ENCODE measurements at places on chromosomes 2 and 18.

DNA sequence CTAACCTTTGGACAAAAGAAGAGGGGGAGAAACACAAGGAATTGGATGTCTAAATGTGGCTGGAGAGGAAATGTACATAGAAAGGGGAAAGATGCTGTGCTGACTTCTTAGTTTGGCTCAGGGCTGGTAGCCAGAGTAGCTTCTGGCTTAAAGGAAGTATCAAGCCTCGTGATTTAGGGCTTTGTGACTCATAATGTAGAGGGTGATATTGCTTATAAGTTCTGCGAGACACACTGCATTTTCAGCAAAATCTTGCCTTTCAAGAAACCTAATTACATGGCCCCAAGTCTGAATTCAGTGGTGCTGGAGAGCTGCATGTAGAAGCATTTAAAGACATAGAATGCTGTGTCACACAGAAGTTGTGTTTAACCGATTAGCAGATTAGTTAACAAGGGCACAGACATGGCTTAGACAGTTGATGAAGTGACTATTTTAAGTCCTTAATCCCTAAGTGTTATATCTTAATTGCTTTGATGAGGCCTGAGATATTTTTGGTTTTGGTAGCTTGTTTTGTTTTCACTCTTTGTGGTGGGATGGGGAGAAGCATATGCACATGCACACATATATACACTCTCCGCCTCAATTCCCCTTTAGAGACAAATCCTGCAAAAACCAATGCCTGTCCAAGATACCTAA is 66.4 kb downstream of the EPAS1 start:
- no peak overlapping the region for H3K27ac ChIP-seq
- 0 out of 2 replicates have a peak, but pooled peaks cover 7% of the 10 kb centered on the region for H3K36me3 ChIP-seq
- H3K27me3 ChIP-seq = no peaks in the 10 kb centered on the region
- H3K4me1 ChIP-seq = no peaks in the 10 kb centered on the region

DNA sequence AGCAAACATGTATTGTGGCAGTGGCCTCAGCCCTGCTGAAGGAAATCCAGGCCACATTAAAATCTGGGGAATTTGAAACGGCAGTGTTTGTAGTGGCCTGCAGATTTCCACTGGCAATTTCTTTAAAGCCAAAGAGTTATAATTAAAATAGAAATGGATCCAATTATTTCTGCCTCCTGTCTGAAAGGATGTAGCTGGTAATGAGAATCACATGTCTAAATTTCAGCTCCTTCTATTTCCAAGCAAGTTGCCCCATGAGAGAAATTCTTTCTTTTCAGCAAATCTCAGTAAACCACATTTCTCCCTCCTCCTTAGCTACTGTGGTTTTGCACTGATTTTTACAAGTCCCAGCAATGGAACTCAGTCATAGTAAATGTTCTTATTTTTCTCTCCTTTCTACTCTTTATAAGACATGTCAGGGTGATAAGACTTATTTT is 55.4 kb upstream of the ZNF396 start:
- no peak overlapping the region for H3K27ac ChIP-seq
- no peak for DNase-seq
- H3K4me3 ChIP-seq = no peak overlapping the region
- no peaks in the 10 kb centered on the region for H3K4me1 ChIP-seq

DNA sequence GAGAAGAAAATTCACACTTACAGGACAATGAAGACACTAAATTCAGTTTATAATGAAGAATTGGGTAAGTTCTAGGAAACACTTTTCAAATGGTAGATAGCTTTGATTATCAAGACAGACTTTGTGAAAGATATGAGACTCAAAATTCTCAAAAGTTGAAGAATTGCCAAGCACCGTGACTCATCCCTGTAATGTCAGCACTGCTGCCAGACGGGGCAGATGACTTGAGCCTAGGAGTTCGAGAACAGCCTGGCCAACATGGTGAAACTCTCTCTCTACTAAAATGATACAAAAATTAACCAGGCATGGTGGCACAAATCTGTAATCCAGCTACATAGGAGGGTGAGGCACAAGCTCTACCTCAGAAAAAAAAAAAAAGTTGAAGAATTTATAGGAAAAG is 1820.1 kb upstream of the LRRTM1 start:
- DNase-seq = peak; percentile 6
- H3K4me1 ChIP-seq = peaks cover 3% of the 10 kb centered on the region
- no peaks in the 10 kb centered on the region for H3K27me3 ChIP-seq
- H3K27ac ChIP-seq = no peak overlapping the region

GRCh38 chr18:56086176-56086575 is 498.2 kb upstream of the TCF4 start:
- H3K27me3 ChIP-seq = no peaks in the 10 kb centered on the region
- no peak overlapping the region for H3K27ac ChIP-seq
- H3K36me3 ChIP-seq = no peaks in the 10 kb centered on the region
- no peak overlapping the region for H3K4me3 ChIP-seq
- DNase-seq = no peak

DNA sequence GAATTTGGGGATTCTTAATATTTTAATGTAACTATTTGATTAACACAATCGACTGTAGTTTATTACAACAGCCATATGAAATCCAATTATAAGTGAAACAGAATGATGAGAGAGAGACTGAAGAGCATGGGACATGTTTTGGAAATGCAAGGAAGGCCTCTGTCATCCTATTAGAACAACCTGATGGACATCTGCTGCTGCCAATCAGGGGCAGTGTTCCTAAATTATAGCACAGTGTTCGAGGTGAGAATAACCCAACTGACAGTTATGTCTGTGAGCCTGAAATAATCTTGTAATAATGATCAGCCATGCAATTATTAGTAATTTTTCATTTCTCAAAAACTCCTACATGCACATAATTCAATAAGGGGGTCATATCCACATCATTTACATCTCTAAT is 73.6 kb downstream of the CCDC141 start:
- H3K36me3 ChIP-seq = no peaks in the 10 kb centered on the region
- H3K27ac ChIP-seq = no peak overlapping the region
- H3K4me3 ChIP-seq = no peak overlapping the region
- no peaks in the 10 kb centered on the region for H3K4me1 ChIP-seq
- no peak for DNase-seq
- H3K27me3 ChIP-seq = no peaks in the 10 kb centered on the region

Measured in GM23338 (cell line).